ENCODE measurements at places on chromosomes 2 and 18.

DNA sequence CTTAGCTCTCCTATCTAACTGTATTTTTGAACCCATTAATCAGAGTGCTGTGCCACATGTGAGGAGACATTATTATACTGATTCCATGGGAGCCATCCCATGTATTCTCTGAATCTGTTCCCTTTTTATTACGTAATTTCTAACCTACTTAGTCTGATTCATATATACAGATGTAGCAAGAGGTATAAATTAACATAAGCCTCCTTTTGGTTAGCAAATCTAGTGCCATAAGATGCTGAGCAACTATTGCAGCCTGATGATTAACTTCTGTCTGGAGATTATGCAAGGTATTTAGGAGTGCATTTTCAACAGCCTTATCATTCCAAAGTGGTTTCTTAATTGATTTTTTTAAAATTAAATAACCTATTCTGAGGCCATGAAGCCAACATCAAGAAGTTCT is 114.1 kb upstream of the MSH2 start:
- no peak for DNase-seq

DNA sequence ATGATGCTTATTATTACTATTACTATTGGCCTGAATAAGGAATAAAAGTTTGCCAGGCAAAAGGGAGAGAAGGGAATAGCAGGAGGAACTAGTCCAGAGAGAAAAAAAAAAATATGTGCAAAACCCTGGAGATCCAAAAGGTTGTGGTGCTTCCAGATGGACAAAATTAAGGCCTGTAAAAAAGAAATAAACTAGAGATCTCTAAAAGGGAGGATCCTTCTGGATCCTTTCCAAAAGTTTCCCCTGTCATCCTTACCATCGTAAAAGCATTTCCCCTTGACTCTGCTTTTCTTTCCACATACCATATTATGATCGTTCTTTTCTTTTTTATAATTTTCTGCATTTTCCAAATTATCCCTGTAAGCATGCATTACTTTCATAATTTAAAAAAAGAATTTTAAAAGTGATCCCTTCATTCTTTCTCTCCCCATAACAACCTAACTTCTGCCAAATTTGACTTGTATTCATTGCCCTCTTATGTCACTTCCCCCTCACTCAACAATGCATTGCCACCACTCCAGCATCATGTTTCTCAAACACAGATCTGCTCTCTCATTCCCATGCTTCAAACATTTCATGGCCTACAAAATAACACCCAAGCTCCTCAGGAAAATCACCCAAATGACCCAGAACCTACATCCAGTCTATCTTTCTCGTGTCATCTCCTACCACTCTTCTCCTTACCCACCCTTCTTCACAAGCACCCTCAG is 40.3 kb downstream of the RBMS1 start:
- no peak for DNase-seq

DNA sequence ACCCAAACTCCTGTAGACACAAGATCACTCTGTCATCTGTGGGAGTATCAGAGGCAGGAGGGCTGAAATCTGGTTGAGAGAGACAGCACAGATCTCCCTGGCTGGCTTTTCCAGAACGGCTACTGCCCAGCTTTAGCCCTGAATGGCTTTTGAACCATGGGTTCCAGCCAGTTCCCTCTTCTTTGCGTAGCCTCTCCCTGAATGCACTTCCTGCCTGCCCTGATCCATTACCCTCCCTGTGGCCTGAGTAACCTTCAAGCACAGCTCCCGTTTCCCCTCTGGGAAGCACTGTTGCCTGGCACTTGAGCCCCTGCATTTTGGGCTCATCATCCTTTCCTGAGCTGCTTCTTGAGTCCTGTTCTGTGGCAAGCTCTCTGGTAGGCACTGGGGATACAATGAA is 68.8 kb downstream of the ASAP2 start:
- DNase-seq: no peak

GRCh38 chr18:11565716-11566115 is 43.7 kb upstream of the SLC35G4 start:
- DNase-seq: no peak

- no peak for DNase-seq
These were observed 61.7 kb downstream of the STRN start for GRCh38 chr2:36904636-36905035.

DNA sequence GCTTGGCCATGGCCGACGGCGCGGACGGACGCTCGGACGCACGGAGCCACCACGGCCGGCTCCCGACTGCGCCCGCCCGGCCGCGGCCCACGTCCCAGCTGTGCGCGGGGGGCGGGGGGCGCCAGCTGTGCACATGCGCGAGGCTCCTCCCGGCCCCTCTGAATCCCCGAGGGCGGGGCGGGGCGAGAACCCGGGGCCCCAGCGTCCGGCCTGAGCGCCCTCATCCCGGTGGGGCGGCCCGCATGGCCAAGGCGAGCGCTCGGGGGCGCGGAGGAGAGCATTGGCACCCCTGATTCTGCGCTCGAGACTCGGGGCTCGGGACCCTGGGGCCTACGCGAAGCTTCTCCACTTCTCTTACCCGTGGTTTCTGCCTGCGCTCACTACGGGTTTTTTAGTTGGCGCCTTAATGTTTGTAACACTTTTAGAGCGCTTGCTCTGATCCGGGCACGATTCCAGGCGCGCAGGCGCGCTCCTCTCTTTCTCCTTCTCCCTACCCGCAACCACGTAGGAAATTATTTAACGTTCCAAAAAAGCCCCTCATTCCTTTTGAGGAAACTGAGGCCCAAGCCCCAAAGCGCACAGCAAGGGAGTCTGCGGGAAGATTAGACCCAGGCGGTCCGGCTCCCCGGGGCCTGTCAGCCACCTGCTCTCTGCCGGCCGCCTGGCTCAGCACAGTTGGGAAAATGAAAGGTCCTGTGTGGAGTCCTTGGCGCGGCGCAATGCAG is at the start of gene PXDN:
Gene PXDN, minus strand, starts transcription at position 70 of the 725 bp plus-strand sequence. Its CDS starts 60 bp downstream, at position 10.
- no peak for DNase-seq

- no peak for DNase-seq
These were observed 225.0 kb upstream of the DOK6 start for GRCh38 chr18:69175681-69176080.

- no peak for DNase-seq
These were observed 58.3 kb upstream of the NFE2L2 start for GRCh38 chr2:177322801-177323261.

DNA sequence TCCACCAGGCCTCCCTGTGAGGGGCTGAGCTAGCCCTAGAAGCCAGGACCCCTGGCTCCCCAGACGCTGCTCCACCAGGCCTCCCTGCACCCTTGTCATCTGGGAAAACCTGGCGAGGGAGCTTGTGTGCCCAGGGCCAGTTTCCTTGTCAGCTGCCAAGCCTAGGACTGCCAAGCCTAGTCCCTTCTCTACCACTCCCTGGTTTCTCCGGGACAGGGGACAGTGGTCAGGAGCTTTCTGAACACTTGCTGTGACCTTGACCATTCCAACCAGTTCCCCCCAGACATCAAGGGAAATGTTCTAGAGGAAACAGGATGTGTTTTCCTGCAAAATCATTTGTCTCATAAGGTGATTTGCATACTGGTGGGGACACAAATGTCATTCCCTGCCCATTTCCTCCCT is 41.3 kb upstream of the MRPL33 start:
- no peak for DNase-seq

DNA sequence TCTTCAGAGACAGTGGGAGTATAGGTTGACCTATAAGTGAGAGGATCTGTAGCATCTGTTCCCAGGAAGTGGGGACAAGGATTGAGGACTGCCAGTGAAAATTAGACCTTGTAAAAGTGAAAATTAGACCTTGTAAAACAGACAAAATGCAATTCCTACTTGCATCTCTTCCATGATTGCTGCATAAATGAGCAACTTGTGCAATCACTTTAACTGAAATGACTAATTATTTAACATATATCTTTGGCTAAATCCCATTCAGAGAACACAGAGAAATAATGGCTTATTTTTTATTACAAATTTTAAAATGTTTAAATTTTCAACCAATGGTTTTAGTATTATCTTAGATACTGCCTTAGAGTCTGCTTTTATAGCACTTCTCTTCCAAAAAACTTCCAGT is 67.2 kb upstream of the NABP1 start:
- DNase-seq: no peak

DNA sequence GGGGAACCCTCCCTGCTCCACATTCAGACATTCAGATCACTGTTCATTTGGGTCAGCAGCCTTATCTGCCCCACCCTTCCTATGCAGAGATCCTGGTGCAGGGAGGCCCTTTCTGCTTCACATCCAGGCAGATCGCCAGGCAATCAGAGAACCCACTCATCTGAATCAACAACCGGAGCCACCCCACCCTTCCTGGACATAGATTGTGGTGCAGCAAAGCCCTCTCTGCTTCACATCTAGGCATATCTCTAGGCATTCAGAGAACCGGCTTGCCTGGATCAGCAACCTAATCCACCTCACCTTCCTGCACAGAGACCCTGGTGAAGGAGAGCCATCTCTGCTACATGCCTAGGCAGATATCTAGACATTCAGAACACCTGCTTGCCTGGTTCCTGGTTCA is 184.5 kb upstream of the CNTNAP5 start:
- DNase-seq: no peak

DNA sequence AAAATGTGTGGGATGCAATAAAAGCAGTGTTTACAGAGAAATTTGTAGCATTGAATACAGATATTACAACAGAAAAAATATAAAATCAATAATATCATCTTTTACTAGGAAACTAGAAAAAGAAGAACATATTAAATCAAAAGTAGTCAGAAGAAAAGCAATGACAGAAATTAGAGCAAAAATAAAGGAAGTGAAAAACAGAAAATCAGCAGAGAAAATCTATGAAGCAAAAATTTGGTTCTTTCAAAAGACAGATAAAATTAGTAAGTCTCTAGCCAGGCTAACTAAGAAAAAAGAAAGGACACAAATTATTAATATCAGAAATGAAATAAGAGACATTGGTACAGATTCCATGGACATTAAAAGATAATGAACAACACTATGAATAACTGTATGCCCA is 212.0 kb upstream of the MGAT5 start:
- no peak for DNase-seq

Measured in activated CD4-positive, alpha-beta T cell treated with anti-CD3 and anti-CD28 coated beads for 4 hours (primary cell).